Nucleus accumbens (tissue), 56 donors: ENCODE measurements at places on chromosomes 5 and 9.

DNA sequence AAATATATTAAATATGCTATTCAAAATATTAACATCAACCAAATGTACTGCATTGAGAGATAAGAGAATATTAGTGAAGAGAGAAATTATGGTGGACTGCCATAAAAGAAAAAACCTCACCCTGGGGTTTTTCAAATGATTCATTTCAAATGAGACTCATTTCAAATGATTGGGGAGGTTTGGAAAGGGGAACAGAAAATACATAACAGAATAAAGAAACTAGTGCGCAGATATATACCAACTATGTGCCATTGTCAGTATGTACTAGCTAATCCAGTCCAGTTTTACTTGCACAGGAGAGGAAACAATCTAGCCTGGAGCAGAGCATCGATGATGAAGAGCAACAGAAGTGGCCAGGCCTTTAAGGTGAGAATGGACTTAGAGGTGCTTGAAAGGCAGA is 651.6 kb upstream of the RORB start:
- no peak for DNase-seq

- no peak for DNase-seq
These were observed 2.1 kb downstream of the QRFP start for GRCh38 chr9:130894546-130894945.

- no peak for DNase-seq
These were observed 234.5 kb downstream of the EFNA5 start for GRCh38 chr5:107436201-107436600.

GRCh38 chr9:18776836-18777820 is 255.9 kb downstream of the SAXO1 start:
- no peak for DNase-seq

- DNase-seq, result no peak
These were observed 121.8 kb downstream of the FAM170A start for GRCh38 chr5:119750887-119751733.

DNA sequence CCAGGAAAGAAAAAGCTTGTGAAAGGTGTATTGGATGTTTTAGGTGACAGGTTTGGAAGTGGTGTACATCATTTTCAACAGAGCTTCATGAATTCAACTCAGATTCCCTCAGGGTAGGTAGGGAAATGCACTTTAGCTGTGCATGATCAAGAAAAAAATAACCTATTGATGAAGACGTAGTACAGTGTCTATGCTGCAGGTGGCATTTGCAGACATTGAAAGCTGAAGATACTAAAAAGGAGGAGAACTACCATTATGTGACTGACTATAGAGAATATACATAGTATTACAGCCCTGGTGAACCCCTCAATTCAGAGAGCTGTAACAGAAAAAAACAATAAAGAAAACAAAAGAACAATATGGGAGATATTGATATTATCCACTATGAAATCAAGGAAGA is 2344.7 kb upstream of the ACO1 start:
- DNase-seq, result no peak

DNA sequence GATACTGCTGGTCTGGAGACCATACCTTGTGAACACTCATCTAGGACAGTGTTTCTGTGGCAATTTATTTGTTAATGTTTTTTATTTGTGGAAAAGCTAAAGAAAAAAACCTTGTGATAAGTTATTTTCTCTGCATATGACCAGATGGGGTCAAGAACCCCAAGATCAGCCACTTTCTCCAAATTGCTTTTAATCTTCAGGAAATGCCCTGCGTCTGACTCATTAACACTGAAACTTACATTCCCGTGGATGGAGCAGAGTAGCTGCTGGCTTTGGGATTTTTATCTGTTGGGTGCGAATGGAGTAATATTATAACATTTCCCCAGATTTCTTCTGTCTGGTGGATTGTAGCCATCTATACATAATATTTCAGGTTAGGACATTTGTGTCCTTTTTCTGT is 444.5 kb downstream of the SH3GL2 start:
- DNase-seq, result no peak

- DNase-seq, result no peak
These were observed 42.0 kb upstream of the CDC42SE2 start for GRCh38 chr5:131221888-131222287.

DNA sequence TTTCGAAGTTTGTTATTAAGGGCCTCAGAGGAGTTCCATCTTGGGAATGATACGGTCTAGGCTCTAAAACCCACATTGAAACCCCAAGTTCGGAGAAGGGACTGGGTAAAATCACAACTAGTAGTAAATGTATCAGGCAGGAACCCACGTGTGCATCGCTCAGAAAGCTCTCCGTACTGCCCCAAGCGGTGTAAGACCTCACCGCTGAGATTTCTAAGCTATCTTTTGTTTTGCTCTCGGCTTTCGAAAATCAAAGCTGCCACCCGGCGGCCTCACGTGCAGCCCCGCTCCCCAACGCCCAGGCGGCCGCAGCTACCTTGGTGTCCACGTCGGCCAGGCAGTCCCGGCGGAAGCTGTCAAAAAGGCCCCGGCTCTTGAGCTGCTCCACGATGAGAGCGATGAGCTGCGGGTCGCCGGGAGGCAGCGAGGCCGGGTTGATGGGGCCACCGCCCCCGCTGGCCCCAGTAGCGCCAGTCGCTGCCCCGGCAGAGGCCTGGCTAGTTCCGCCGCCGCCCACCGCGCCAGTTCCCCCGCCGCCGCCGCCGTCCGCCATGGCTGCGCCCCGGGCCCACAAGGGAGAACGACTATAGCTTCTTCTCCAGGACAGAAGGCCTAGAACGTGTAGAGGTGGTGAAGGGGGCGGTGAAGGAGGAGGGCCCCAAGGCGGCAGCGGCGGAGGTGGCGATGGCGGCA is 420 bp downstream of the BOD1 start:
- peak; percentile 44 for DNase-seq

DNA sequence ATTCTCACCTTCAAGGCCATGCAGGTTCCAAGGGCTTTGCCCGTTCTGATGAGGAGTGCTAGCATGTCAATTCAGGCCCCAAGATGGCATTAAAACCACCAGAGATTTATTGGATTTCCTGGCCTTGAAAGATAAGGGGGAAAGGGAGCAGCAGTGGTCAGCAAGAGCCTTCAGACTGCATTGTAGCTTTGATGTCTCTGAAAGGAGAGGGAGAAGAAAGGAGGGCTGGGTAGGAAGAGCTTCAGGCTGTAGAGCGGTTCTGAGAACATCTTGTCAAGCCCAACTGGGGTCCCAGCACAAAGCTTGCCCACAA is 41.8 kb upstream of the FGF1 start:
- DNase-seq, result no peak

- no peak for DNase-seq
These were observed 20.5 kb downstream of the THBS4 start for GRCh38 chr5:80055491-80056170.

DNA sequence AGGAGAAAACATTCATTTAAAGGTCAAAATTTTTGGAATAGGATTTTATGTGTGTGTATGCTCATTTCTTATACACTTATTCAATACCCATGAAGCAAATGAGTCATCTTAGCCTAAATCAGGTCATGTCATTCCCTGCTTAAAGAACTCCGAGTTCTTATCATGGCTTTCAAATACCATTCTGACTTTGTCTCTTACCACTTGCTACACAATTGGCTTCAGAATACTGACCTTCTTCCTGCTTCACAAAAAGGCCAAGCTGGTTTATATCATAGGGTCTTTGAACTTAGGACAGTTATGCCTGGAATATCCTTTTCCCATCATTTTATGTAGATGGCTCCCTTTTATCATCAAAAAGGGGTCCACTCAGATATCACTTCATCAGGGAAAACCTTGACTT is 652.2 kb upstream of the WWC1 start:
- no peak for DNase-seq

DNA sequence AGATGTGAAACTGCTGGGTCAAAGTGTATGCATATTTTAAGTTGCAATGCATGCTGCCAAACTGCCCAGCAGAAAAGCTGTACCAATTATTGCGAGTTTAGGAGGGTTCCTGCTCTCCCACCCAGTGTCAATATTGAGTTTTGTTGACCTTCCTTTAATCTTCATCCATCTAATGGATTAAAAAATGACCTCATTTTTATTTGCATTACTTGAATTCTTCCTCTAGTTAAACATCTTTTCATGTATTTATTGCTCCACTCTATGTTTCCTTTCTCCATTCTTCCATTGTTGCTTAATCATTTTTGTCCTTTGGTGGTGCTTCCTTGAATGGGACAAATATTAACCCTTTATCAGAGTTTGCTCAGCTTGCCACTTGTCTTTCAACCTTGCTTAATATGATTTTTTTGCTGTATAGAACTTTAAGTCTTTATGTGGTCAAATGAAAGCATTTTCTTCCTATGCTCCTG is 32.4 kb downstream of the TLE1 start:
- no peak for DNase-seq

- DNase-seq, result no peak
These were observed 129.4 kb upstream of the MYO10 start for GRCh38 chr5:17065458-17065857.

- no peak for DNase-seq
These were observed 48.6 kb downstream of the AMBP start for GRCh38 chr9:114029311-114030170.

GRCh38 chr5:69010476-69010875 is 83.3 kb upstream of the SLC30A5 start:
- no peak for DNase-seq

DNA sequence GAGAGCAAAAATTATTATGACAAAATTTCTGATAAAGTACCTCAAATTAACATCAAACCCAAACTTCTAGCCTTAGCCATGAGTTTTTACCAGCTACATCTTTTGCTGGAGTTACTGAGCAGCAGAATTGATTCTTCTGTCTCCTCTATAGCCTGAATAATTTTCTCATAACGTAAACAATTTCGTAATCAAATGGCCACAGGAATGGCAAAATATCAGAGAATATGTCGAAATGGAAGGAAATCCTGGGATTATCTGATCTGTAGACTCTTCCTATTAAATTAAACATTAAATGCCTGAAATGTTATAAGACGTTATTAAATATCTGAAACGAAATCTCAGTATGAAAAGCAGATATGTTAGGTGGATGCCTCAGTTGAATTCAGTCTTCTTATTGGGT is 41.1 kb downstream of the LURAP1L start:
- DNase-seq, result no peak
